ENCODE measurements at places on chromosomes 2 and 18.

DNA sequence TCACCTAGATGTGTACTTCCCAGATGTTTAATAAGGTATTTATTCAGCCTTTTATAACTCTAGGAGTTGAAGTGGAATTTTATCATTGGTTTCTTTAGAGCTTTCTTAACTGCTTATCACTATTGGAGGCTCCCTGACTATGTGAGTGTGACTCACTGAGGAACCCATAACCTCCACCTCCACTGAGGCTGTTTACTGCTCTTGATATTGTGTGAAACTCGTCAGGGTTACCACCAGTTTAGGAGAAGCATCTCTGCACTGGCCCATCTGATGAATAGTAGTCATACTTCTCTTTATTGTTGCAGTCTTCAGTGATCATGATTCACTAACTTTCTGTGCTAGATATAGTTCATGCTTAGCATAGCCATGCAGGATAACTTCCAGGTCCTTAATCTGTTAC lies 79.6 kb upstream of the UBXN4 start:
- DNase-seq, result no peak

GRCh38 chr2:223001797-223002175 lies 50.2 kb upstream of the KCNE4 start:
- DNase-seq, result no peak

- DNase-seq, result no peak
These were observed 225.1 kb upstream of the ITGA4 start for GRCh38 chr2:181231886-181232621.

DNA sequence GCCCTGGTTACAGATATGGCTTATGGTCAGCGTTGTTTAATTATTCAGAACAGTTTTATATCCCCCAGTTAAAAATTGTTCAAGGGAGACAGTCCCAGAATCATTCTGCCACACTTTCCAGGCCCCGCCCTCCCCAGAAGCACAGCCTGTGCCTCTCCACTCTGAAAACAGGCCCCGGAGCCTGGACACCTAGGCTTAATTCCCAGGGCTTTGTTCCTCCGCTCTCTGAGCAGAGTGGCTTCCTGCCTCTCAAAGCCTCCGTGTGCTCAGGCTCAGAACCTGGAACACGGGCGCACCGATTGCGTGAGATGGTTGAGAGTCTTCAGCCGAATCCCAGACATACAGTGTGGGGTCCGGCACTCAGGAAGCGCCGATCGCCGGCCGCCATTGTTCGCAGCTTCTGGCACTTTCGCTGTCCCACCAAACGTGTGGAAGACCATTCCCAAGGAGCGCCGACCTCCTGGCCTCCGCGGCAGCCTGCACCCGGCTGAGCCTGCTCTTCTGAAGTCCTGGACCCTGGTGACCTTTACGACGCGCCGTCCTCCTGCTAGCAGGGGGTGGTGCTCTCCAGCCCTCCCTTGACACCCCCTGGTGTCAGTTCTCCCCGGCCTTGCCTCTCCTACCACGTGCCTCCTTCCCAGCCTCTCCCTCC lies 45.6 kb downstream of the TWIST2 start:
- DNase-seq, result no peak

- no peak for DNase-seq
These were observed 404.6 kb upstream of the CWC22 start for GRCh38 chr2:180411661-180412060.

DNA sequence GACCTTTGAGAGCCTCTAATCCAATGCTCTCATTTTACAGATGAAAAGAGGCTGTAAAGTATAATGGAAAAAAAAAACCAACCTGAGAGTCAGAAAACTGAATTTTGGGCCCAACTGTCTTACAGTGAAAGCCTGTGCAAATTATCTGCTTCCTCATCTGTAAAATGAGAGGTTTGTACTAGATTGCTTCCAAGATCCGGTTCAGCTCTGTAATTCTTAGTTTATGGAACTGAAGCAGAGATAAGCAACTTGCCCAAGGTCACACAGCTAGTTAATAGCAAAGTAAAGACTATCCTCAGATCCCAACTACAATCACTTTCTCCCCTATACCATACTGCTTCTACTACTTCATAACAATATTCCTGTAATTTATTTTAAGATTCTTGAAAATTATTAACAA lies 6.3 kb downstream of the TLK1 start:
- DNase-seq, result no peak

DNA sequence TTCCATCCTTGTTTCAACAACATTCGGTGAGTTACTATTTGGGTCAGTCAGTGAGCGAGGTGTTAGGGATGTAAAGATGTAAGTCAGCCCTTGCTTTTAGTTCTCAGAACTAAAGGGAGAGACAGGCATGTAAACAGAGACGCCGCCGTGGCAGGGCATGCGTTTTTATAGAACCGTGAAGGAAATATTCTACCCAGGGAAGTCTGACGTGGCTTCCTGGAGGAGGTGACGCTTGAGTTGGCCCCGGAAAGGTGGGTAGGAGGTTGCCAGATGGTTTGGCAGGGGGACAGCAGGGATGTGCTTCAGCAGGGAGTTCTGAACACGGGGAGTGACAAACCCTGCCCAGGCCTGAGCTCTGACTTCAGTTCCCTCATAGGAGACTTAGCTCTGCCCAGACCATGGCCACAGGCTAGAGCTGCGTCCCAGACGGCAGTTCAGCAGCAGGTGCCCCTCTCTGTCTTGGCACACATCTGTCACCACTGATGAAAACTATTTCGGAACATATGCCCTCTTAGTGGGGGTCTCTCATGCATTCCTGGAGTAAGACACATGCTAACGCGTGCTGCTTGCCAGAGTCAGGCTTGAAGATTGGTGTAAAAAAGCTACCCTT lies 23.4 kb upstream of the RPL31 start:
- DNase-seq, result no peak

GRCh38 chr18:36031407-36031806 lies 36.0 kb downstream of the RPRD1A start:
- no peak for DNase-seq

DNA sequence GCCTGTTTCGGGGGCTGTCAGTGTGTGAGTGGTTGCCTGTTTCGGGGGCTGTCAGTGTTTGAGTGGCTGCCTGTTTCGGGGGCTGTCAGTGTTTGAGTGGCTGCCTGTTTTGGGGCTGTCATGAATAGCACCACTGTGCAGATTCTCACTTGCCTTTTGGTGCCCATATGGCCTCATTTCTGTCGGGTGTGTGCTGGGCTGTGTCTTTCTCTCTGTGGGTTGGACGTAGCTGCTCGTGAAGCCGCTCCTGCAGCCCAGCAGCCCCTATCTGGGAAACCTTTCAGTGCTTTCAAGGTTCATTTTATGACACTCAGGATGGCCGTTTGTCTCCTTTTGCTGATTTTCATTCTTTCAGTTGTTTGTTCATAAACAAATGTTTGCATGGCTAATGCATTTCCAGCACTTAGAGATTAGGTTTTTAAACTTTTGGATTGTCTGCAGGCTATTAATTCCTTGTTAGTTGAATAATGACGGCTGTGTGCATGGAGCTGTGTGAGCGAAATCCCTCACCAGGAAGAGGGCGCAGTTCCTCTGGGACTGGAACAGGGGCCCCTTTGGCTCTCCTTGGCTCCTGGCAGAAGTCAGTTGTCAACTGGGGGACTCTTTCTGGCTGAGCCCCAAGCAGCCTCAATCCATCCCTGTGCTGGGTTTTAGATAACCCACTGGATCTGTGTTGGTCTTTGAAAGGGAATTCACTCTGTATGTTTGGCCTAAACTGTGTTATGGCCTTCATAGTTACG lies 10.8 kb downstream of the AGAP1 start:
- no peak for DNase-seq

GRCh38 chr2:195967336-195967735 lies 101.3 kb downstream of the DNAH7 start:
- DNase-seq, result no peak

- no peak for DNase-seq
These were observed 155.0 kb upstream of the REG3G start for GRCh38 chr2:78870343-78870967.

- DNase-seq, result no peak
These were observed 477.9 kb upstream of the TNP1 start for GRCh38 chr2:217337771-217338170.

DNA sequence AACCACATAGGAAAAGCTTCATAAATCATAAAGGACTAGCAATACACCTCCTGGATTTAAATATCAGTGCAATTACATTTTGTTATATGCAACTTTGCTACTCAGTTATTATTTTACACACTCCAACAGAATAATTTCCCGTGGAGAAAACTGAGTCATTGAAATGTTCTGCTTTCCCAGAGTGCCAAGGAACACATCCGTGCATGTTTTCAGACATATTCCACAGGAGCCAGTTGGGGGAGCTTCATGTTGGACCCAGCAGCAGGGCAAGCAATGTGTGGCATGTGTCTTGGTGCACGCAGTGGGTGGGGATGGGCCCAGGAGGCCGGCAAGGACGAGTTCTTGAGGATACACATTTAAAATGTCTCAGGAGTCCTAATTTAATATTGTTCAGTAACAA lies 14.4 kb upstream of the SMIM21 start:
- no peak for DNase-seq

DNA sequence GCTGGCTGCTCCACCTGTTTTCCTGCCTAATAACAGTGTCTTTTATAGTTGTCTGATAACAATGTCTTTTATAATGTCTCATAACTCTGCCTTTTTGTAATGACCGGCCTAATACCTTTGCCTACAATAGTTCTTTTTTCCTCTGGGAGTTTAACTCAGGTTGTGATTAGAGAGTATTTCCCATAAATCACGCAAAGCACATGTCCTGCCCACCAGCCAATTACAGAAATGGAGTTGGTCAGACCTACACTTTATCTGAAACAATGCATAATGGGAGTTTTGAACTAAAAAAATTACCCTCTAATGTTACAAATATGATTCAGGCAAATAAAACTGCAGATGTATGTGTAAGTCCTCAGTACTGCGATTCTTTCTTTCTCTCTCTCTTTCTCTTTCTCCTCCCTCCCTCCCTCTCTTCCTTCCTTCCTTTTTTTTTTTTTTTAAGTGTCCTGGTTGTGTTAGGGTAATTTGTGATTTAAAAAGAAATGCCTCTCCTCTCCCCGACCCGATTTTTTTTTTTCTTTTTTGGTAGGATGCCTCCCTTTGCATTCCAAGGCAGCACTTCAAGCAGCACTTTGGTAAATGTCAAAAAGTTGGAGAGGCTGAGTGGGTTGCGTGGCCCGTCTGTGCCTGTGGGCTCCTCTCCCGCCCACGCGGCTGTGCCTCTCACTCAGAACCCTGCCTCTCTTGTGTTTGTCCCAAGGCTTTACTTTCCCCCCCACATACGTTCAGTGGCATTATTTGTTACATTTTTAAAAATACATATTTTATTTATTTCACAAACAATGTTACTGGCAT lies 147.3 kb downstream of the AGAP1 start:
- no peak for DNase-seq

DNA sequence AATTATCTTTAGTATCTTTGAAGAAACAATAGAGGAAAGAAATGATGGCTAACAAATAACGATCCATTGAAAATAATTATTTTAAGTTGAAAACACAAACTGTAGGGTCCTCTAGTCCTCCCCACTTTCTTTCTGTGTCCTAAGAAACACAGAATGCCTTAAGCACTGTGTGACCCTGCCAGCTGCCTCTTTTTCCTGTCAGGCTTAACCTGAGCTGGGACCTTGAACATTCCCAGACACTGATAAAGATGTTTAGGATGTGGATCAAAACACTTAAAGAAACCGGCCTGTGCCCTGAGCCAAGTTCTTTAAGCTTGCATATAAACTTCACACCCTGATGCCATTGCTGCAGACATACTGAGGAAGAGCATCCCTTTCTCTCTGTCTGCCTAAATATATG lies 755.4 kb upstream of the VRK2 start:
- DNase-seq, result no peak

Measured in HCT116 (cell line).